ENCODE measurements at places on chromosomes 16 and 17. TPM values are rescaled to one million over a fixed set of nuclear protein-coding genes. Genes with fewer than 3 reads are reported as not detected.
A peak's percentile ranks its signal among the peaks of the same experiment; 100 is the strongest.

Gene PROCA1
- 0.80 TPM for total RNA-seq

Gene GP1BA
- 0.04 TPM for total RNA-seq

DNA sequence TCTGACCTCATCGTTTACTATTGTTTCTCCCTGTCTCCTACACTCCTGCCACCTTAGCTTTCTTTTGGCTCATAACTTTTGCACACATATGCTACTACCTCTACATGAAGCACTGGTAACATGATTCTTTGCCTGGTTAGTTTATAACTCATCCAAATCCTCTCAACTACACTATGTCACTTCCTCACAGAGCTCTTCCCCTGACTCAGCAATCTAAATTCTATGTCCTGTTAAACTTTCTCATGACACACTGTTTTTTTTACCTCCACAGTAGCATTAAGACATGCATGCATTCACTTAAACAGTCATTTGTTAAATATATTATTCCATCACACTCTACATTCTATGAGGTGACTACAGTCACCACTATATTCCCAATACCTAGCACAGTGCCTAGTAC, 19.7 kb downstream of the APPBP2 start:
- peaks cover 5% of the 10 kb centered on the region for H3K36me3 ChIP-seq
- H3K4me3 ChIP-seq: no peak overlapping the region
- no peaks in the 10 kb centered on the region for H3K27me3 ChIP-seq
- no peaks in the 10 kb centered on the region for H3K4me1 ChIP-seq

DNA sequence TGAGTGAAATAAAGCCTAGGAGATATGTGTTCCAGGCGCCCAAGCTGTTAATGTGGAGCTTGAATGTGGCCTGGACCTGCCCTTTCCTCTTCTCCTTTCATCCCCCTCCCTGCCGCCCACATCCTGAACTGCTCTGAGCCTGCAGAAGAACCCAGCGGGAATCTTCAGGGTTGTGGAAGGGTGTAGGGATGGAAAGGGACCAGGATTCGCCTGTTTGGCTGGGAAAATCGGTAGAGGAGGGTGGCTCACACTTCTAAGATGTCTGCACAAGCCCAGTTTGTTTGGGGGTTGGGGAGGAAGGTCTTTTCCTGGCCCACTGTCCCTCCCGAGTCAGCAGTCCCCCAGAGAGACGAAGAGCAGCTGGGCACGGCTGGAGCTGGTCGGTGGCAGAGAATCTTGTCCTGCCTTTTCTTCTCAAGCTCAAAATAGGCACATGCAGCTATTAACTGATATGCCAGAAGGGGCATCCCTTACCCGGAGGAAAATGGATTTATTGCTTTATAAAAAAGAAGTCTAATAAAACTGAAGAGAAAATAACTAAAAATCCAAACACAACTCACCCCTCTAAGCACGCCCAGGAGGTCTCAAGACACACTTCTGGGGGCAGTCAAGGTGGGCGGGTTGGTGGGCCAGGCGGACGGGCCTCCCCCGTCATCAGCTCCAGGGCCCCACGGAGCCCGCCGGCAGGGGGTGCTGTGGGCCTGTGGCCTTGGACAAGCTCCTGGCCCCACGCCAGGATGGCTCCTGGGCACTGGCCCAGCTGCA, 11.5 kb upstream of the PITPNA start:
- H3K4me1 ChIP-seq: peaks cover 43% of the 10 kb centered on the region
- DNase-seq: peak; percentile 84
- peak overlapping the region; percentile 48 for H3K27ac ChIP-seq
- peaks cover 2% of the 10 kb centered on the region for H3K27me3 ChIP-seq
- H3K4me3 ChIP-seq: no peak overlapping the region

DNA sequence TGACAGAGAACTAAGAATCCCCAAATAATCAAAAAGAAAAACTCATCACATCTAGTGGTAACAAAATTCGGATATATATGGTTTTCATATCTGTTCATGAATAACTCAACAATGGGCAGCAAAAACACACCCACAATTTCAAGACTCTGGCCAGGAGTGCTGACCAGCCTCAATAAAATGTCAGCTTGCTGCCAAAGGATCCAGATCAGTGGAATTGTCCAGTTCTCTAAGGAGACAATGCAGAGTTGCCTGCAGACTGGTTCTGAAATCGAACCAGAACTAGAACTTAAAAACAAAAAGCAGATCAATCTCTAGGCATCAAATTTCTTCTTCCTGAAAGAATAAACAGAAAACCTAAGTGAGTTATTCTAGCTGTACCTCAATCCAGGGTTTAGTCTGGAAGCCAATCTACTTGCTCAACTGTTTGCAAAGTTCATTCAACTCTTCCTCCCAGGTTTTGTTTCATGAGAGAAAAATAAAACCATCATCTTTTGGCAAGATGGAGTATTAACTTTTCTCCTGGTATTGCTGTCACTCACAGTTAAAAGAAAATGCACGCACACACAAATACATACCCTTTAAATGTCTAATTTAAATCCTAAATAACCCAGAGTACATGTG, 61.0 kb downstream of the CFDP1 start:
- no peak for DNase-seq
- H3K4me3 ChIP-seq: no peak overlapping the region
- H3K36me3 ChIP-seq: peaks cover 4% of the 10 kb centered on the region
- no peaks in the 10 kb centered on the region for H3K27me3 ChIP-seq

Gene KRTAP9-2
- not detected for total RNA-seq

Gene ELMO3
- 0.80 TPM for total RNA-seq

GRCh38 chr16:56288019-56288418, 96.7 kb downstream of the GNAO1 start:
- H3K27ac ChIP-seq: no peak overlapping the region
- H3K4me1 ChIP-seq: no peaks in the 10 kb centered on the region
- H3K27me3 ChIP-seq: no peaks in the 10 kb centered on the region
- DNase-seq: no peak

GRCh38 chr17:80102664-80103448, 1.5 kb downstream of the GAA start:
- no peak overlapping the region for H3K4me3 ChIP-seq
- peaks cover 3% of the 10 kb centered on the region for H3K27me3 ChIP-seq
- H3K27ac ChIP-seq: no peak overlapping the region
- no peak for DNase-seq
- H3K36me3 ChIP-seq: no peaks in the 10 kb centered on the region
- peaks cover 32% of the 10 kb centered on the region for H3K4me1 ChIP-seq

Gene TAF1C
- total RNA-seq: 18.3 TPM

Gene SERPINF2
- 0.58 TPM for total RNA-seq

- H3K4me1 ChIP-seq: peaks cover 8% of the 10 kb centered on the region
- no peak overlapping the region for H3K4me3 ChIP-seq
- H3K27ac ChIP-seq: no peak overlapping the region
- no peaks in the 10 kb centered on the region for H3K36me3 ChIP-seq
- H3K27me3 ChIP-seq: no peaks in the 10 kb centered on the region
- peak; percentile 44 for DNase-seq
Observed at GRCh38 chr16:5580296-5580695, 482.7 kb upstream of the EEF2KMT start.

Gene NPIPA7
- 2.7 TPM for total RNA-seq

Gene SPATA32
- total RNA-seq: 0.04 TPM

All from muscle of leg (tissue), 16 donors.